IMR-90 (cell line): ENCODE measurements at places on chromosomes 7 and 10. TPM values are rescaled to one million over a fixed set of nuclear protein-coding genes. Genes with fewer than 3 reads are reported as not detected.

- no peaks in the 10 kb centered on the region for H3K36me3 ChIP-seq
- H3K4me3 ChIP-seq = no peak overlapping the region
- H3K4me1 ChIP-seq = no peaks in the 10 kb centered on the region
Measured at GRCh38 chr10:61356354-61356753, 96.8 kb downstream of the TMEM26 start.

Gene GDF10
- total RNA-seq = not detected in 2 replicates

- H3K27me3 ChIP-seq = no peaks in the 10 kb centered on the region
- DNase-seq = no peak
- H3K27ac ChIP-seq = no peak overlapping the region
- H3K4me3 ChIP-seq = no peak overlapping the region
- no peaks in the 10 kb centered on the region for H3K4me1 ChIP-seq
Measured at GRCh38 chr10:121380211-121380610, 218.0 kb downstream of the FGFR2 start.

- H3K27ac ChIP-seq = no peak overlapping the region
- no peak overlapping the region for H3K4me3 ChIP-seq
Measured at GRCh38 chr10:96371356-96371755, 12.6 kb upstream of the OPALIN start.

DNA sequence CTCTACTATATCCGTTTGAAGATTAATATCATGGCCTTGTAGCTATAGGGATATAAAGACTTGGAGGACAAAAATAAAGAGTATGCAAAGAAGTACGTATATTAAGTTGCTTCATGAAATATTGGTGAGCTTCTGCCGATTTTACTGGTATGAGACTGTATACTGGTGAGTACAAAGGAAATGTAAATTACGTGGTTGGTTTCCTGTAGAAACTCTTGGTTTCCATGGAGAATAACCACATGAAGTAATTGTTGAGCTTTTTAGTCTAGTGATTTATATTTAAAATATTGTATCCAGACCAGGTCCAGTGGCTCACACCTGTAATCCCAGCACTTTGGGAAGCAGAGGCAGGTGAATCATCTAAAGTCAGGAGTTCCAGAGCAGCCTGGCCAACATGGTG is 32.2 kb upstream of the GLI3 start:
- no peaks in the 10 kb centered on the region for H3K4me1 ChIP-seq
- no peak for DNase-seq
- no peaks in the 10 kb centered on the region for H3K36me3 ChIP-seq
- H3K27ac ChIP-seq = no peak overlapping the region
- no peak overlapping the region for H3K4me3 ChIP-seq
- no peaks in the 10 kb centered on the region for H3K27me3 ChIP-seq

Gene CDH23
- under 0.01 TPM in 2 replicates for total RNA-seq

Gene NPC1L1
- not detected in 2 replicates for total RNA-seq

GRCh38 chr10:110681023-110681681 is 37.0 kb downstream of the RBM20 start:
- H3K4me1 ChIP-seq = peaks cover 10% of the 10 kb centered on the region
- H3K36me3 ChIP-seq = no peaks in the 10 kb centered on the region
- DNase-seq = peak; percentile 31
- H3K27me3 ChIP-seq = peaks cover 2% of the 10 kb centered on the region; the same call in 1 of the 2 replicates

- H3K4me1 ChIP-seq = no peaks in the 10 kb centered on the region
- DNase-seq = no peak
- H3K4me3 ChIP-seq = no peak overlapping the region
Measured at GRCh38 chr7:129238546-129238945, 13.7 kb downstream of the AHCYL2 start.

Gene ANLN
- 209 and 276 TPM in 2 replicates for total RNA-seq

Gene TMEM26
- 0.36 and 0.56 TPM in 2 replicates for total RNA-seq

Gene CRHR2
- total RNA-seq = not detected in 2 replicates

DNA sequence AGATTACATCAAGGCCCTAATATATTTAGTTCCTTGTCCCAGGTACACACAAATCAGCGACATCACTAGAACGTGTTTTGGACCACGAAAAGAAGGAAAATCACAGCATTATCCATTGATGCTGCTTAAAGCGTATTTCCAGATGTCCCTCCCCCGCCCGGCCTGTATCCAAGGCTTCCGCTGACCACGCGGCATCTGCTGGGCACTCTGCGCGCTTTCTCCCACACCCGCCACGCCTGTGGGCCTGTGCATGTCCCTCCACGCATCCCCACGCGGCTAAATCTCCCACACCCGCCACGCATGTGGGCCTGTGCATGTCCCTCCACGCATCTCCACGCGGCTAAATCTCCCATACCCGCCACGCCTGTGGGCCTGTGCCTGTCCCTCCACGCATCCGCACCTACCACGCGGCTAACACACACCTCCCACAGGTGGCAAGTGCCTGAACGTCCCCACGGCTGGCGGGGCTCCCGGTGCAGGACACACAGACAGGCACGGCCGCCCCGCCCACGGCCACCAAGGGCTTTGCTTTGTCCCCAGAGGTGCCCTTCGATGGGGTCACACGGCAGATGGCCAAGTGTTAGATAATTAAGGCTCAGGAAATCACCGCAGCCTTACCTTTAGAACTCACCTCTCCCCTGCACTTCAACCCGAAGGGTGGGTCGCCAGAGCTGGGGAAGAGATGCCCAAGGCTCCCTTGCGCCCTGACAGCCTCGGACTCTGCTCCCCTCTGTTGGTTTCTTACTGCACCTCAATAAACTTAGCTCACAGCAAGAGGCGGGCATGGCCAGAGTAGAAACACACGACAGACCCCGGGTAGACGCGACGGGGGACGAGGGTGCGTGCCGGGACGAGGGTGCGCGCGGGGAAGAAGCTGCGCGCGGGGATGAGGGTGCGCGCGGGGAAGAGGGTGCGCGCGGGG is 49.5 kb downstream of the DIP2C start:
- H3K27me3 ChIP-seq = no peaks in the 10 kb centered on the region
- H3K36me3 ChIP-seq = 0 out of 2 replicates have a peak, but pooled peaks cover under 1% of the 10 kb centered on the region
- DNase-seq = no peak
- no peak overlapping the region for H3K27ac ChIP-seq
- H3K4me1 ChIP-seq = peaks cover 3% of the 10 kb centered on the region; the same call in 1 of the 2 replicates

- H3K4me3 ChIP-seq = no peak overlapping the region
- peak; percentile 45 for DNase-seq
- H3K27ac ChIP-seq = no peak overlapping the region
- H3K36me3 ChIP-seq = no peaks in the 10 kb centered on the region
- H3K27me3 ChIP-seq = peaks cover 87% of the 10 kb centered on the region
- H3K4me1 ChIP-seq = peaks cover 1% of the 10 kb centered on the region; the same call in 1 of the 2 replicates
Measured at GRCh38 chr7:27179503-27180430, 5.3 kb downstream of the HOXA11 start.

Gene MORN4
- total RNA-seq = 3.2 and 3.3 TPM in 2 replicates

DNA sequence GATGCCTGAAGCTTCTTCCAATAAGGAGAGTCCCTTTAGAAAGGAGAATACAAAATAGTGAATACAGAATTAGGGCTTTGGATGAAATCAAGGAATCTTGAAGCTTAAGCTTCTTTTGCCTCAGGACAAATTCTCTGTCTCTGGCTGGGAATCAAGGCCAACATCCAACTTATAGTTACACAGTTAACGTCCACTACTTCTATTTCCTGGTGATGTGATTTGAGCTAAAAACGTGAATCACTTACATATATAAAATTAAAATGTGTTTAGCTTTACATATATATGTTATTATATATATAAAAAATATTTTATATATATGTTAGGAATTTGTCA is 11.4 kb upstream of the INPP5F start:
- no peak overlapping the region for H3K4me3 ChIP-seq
- no peaks in the 10 kb centered on the region for H3K36me3 ChIP-seq
- no peak for DNase-seq
- H3K27me3 ChIP-seq = no peaks in the 10 kb centered on the region

- H3K4me1 ChIP-seq = no peaks in the 10 kb centered on the region
- H3K4me3 ChIP-seq = no peak overlapping the region
- H3K27ac ChIP-seq = no peak overlapping the region
- DNase-seq = no peak
- H3K36me3 ChIP-seq = no peaks in the 10 kb centered on the region
Measured at GRCh38 chr10:121189066-121189465, 337.9 kb downstream of the WDR11 start.

Gene FZD8
- total RNA-seq = 3.6 and 4.4 TPM in 2 replicates

Gene TRIM74
- total RNA-seq = not detected in 2 replicates

GRCh38 chr10:87656431-87657072 is 3.1 kb upstream of the PAPSS2 start:
- no peaks in the 10 kb centered on the region for H3K36me3 ChIP-seq
- H3K27me3 ChIP-seq = no peaks in the 10 kb centered on the region
- H3K4me1 ChIP-seq = peaks cover 12% of the 10 kb centered on the region
- H3K27ac ChIP-seq = peak overlapping the region; percentile 63; the same call in 1 of the 2 replicates
- no peak overlapping the region for H3K4me3 ChIP-seq
- DNase-seq = peak; percentile 52

GRCh38 chr7:89357121-89357520 is 561.6 kb upstream of the TEX47 start:
- H3K27me3 ChIP-seq = no peaks in the 10 kb centered on the region
- no peak overlapping the region for H3K4me3 ChIP-seq
- H3K4me1 ChIP-seq = no peaks in the 10 kb centered on the region
- no peak overlapping the region for H3K27ac ChIP-seq

- no peak for DNase-seq
- no peaks in the 10 kb centered on the region for H3K27me3 ChIP-seq
- H3K36me3 ChIP-seq = no peaks in the 10 kb centered on the region
- no peaks in the 10 kb centered on the region for H3K4me1 ChIP-seq
- H3K4me3 ChIP-seq = no peak overlapping the region
Measured at GRCh38 chr10:121661451-121661851, 63.2 kb upstream of the FGFR2 start.

DNA sequence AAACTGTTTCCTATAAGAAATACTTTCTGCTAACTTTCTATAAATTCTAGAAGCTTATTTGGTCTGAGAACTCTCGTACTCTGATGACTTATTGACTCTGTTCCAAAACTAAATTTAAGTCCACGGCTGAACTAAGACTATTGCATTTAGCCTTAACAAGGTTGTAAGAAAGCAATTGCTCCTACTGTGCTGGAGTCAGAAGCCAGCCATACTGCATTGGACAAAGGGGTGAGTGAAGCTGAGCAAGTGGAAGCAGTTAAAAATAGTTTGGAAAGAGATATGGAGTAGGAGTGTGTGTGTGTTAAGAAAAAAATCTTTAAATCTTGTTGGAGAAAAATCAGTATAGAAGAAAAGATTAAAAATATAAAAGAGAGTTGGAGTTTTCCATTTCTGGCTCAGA is 1360.1 kb upstream of the CELF2 start:
- H3K27ac ChIP-seq = no peak overlapping the region
- no peaks in the 10 kb centered on the region; the same call in 1 of the 2 replicates for H3K4me1 ChIP-seq
- H3K4me3 ChIP-seq = no peak overlapping the region
- peak; percentile 15 for DNase-seq
- no peaks in the 10 kb centered on the region for H3K36me3 ChIP-seq
- H3K27me3 ChIP-seq = no peaks in the 10 kb centered on the region

DNA sequence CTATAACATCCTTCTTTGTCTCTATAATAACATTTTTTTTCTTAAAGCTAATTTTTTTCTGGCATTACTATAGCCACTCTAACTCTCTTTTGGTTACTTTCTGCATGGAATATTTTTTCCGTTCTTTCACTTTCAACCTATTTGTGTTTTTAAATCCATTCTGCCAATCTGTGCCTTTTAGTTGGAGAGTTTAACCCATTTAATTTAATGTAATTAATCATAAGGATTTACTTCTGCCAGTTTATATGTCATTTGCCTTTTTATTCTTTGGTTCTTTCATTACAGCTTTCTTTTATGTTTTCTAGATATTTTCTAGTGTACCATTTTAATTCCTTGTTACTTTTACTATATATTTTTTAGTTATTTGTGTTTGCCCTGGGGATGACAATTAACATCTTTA is 78.6 kb downstream of the TMEM270 start:
- H3K27ac ChIP-seq = no peak overlapping the region
- no peaks in the 10 kb centered on the region for H3K27me3 ChIP-seq
- H3K36me3 ChIP-seq = no peaks in the 10 kb centered on the region
- no peak overlapping the region for H3K4me3 ChIP-seq
- DNase-seq = no peak

Gene CUEDC2
- total RNA-seq = 43.6 and 55.7 TPM in 2 replicates

GRCh38 chr10:4650582-4650981 is 175.4 kb upstream of the AKR1E2 start:
- H3K27ac ChIP-seq = peak overlapping the region; percentile 13; the same call in 1 of the 2 replicates
- H3K36me3 ChIP-seq = no peaks in the 10 kb centered on the region
- no peaks in the 10 kb centered on the region for H3K27me3 ChIP-seq
- H3K4me3 ChIP-seq = no peak overlapping the region
- peaks cover 4% of the 10 kb centered on the region; the same call in 1 of the 2 replicates for H3K4me1 ChIP-seq

- no peaks in the 10 kb centered on the region; the same call in 1 of the 2 replicates for H3K4me1 ChIP-seq
- H3K27ac ChIP-seq = no peak overlapping the region
- H3K27me3 ChIP-seq = no peaks in the 10 kb centered on the region
- no peak for DNase-seq
Measured at GRCh38 chr7:78444267-78444666, 645.7 kb downstream of the PHTF2 start.

DNA sequence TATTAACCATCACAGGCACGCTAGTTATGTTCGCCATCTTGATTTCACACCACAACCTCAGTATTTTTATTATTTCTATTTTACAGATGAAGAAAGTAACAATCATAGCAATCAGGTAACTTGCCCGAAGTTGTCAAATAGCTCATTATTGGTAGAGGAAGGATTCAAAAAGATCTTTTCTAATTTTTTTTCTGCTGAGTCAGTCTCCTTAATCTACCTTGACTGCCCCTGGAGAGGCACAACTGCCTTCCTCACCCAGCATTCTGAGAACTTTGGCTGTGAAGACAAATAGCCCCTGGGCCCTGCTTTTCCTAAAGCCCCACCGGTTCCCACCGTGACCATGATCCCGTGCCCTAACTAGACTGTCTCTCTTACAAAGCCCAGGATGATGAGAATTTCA is 99.2 kb downstream of the TRIL start:
- no peak overlapping the region for H3K4me3 ChIP-seq
- DNase-seq = no peak
- peaks cover 4% of the 10 kb centered on the region for H3K27me3 ChIP-seq
- no peaks in the 10 kb centered on the region for H3K36me3 ChIP-seq
- peaks cover 9% of the 10 kb centered on the region for H3K4me1 ChIP-seq

Gene CYP3A7
- not detected in 2 replicates for total RNA-seq

DNA sequence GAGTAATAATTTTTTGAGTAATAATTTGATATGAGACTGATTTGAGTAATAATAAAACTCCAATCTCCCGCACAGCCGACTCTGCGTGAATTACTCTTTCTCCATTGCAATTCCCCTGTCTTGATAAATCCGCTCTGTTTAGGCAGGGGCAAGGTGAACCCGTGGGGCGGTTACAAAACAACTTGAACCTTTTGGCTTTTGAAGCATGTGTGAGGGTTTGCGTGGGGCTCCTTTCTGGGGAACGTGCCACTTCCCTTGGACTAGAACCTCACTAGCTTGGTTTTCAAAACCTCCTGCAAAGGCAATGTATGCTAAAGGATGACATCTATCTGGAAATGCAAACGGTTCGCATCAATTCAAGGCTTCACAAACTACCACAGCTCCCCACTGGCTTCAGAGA is 1.5 kb downstream of the CRPPA start:
- H3K36me3 ChIP-seq = no peaks in the 10 kb centered on the region
- H3K27me3 ChIP-seq = no peaks in the 10 kb centered on the region
- H3K4me1 ChIP-seq = peaks cover 11% of the 10 kb centered on the region
- DNase-seq = no peak
- H3K4me3 ChIP-seq = no peak overlapping the region

DNA sequence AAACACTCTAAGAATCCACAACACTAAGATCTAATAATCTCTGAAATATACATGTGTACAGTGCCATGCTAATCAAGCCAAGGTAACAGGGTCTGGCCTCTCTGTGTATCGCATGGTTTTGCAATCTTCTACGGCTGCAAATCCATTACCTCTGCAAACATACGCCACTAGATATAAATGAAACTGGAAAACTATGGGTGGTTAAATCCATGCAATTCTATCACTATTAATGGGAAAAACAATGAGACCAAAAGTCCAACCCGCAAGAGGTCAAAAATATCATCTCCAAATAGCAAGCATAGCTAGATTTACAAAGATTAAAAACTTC is 23.0 kb downstream of the SGCE start:
- H3K4me3 ChIP-seq = no peak overlapping the region
- DNase-seq = no peak
- no peak overlapping the region for H3K27ac ChIP-seq
- no peaks in the 10 kb centered on the region for H3K36me3 ChIP-seq
- H3K27me3 ChIP-seq = no peaks in the 10 kb centered on the region

Gene IL6
- 15.2 and 18.3 TPM in 2 replicates for total RNA-seq
